ENCODE measurements at places on chromosomes 1 and 21.

GRCh38 chr1:21305155-21305899 is 15.1 kb upstream of the ECE1 start:
- DNase-seq: no peak

DNA sequence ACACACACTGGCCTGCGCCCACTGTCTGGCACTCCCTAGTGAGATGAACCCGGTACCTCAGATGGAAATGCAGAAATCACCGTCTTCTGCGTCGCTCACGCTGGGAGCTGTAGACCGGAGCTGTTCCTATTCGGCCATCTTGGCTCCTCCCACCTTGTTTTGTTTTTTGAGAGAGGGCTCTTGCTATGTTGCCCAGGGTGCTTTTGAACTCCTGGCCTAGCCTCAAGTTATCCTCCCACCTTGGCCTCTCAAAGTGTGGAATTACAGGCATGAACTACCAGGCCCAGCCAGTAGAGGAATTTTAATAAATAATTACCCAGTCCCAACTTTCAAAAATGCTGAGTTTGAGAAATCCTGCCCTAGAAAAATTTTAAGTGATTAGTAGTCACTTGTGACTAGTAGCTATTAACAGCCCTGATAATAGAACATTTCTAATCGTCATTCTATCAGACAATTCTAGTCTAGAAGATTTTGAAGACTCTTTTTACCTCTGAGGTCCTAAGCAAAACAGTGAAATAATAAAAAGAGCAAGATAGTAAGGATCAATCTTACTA is 30.9 kb upstream of the SLC35D1 start:
- no peak for DNase-seq

DNA sequence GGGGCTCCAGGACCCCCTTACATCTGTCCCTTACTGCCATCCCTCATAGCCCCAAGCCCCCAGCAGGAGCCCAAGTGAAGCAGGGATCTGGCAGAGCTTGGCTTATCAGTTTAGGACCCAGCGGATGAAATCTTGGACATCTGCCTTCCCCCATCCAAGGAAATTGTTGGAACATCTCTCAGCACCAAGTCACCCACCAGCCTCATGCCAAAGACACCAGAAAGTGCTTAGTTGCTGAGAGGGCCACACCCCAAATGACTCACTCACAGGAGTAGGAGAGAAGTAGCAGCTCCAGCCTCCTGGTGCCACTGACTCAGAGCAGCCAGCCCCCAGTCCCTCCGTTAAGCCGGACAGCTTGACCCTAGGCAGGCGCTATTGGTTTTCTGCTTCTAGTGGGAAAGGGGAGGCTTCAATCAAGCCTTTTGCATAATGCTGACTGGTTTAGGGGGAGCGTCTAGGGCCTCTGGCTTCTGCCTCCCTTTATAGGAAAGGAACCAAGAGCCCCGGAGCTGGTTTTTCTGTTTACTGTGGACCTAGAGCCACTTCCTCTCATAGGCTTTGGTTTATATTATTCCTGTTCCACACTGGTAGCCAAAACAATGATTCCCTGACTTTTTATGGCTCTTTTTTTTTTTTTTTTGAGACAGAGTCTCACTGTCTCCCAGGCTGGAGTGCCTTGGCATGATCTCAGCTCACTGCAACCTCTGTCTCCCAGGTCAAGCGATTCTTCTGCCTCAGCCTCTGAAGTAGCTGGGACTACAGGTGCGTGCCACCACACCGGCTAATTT is 114.2 kb upstream of the IPO9 start:
- DNase-seq: no peak

- DNase-seq: no peak
These were observed 84.3 kb downstream of the PLPPR4 start for GRCh38 chr1:99348397-99349132.

- DNase-seq: no peak
These were observed 99.2 kb downstream of the C1orf21 start for GRCh38 chr1:184485751-184486723.

- DNase-seq: peak; percentile 31
These were observed 46.6 kb downstream of the VPS26C start for GRCh38 chr21:37220433-37220980.
